ENCODE measurements at places on chromosomes 2 and 18.
A peak's percentile ranks its signal among the peaks of the same experiment; 100 is the strongest.

DNA sequence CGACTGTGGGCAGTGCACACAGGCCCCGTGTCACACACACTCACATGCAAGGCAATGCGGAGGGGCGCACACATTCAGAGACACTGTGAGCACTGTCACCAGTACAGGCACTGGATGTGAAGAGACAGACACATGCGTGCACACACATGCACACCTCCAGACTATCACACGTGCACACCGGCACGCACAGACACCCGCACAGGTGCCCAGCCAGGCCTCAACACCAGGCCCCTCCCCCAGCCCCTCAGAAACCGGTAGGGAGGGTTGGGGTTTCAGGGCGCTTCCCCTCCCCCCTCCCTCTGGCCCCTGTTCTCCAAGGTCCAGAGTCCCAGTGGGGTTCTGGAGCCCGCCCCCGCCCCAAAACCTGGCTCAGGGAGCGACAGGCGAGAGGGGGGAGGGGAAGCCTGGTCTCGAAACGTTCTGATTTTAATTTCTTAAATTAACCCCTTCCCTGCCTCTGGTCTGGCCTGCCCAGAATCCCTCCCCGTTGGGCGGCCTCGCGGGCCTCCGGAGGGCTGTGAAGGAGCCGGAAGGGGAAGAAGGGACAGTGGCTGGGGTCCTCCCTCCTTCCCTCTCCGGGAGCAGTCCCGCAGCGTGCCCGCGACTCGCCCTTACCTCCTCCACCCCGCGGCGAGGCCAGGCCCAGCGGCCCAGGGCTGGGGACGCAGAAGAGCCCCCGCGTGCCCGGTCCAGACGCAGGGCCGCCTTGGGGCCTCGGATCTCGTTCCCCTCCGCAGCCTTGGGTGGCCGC is 558 bp downstream of the FBXO41 start:
- DNase-seq: no peak

DNA sequence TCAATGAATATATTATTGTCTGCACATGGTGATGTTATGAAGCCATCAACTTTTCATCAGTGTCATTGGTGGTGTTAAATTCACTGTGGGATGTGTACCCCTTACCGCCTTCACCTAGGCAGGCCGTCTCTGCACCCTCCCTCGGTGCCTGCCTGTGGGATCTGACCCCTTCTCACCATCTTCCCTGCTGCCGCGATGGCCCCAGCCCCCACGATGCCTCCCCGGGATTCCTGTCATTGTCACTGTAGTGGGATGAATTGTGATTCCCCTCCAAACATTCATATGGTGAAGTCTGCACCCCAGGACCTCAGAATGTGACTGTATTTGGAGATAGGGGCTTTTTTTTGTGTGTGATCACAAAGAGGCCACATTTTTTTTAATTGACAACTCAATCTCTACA is 198.3 kb upstream of the HS6ST1 start:
- no peak for DNase-seq

DNA sequence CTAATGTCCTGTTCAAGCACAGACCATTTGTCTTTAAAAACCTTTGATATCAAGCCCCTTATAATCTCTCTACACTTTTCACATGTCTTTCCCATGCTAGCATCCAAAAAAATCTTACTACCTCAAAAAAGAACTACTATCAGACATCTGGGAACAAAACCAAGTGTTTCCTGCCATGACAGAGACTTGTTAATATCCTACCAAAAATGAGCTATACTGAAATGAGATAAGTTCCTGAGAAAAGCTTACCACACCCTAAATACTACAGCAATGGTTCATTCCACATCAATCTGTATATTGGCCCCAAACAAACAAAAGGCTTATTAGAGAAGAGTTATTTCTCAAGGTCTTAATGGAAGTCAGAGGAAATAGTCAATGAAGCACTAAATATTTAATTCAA is 230.1 kb downstream of the DYM start:
- DNase-seq: no peak

GRCh38 chr2:209584472-209584871 is 160.6 kb downstream of the MAP2 start:
- no peak for DNase-seq

DNA sequence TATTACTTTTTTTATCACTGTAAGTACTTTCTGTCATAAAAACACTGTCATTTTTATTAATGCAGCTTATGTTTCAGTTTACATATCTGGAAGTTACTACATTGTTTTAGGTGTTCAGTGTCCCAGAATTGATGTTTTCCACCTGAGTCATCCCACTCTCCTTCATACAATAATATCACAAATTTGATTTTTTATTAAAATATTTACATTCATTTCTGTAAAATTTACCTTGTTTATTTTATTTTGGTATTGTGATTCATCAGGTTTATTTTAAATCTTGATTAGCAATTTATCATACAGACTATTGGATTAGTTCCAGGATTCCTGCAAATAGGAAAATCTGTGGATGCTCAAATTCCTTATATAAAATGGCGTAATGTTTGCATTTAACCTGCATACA is 1662.9 kb downstream of the SUCLG1 start:
- no peak for DNase-seq

GRCh38 chr2:239113171-239113570 is 265.3 kb downstream of the TWIST2 start:
- DNase-seq: no peak

DNA sequence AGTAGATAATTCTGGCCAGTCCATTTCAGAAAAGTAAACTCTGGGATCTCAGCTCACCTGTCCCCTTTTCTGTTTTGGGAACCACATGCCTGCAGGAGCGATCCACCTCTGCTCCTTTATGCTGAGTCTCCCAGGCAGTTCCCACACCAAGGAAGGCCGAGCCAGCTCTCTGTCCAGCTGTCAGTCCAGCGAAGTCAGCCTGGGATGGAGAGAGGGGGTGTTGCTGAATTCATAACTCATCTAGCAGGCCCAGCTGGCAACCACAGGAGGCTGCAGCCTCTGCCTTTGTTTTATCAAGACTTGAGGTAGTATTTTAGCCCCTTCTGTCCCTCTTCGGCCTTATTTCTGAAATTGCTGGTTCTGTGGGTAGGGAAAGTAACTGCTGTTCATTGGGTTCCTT is 209.9 kb downstream of the ARL4C start:
- no peak for DNase-seq

DNA sequence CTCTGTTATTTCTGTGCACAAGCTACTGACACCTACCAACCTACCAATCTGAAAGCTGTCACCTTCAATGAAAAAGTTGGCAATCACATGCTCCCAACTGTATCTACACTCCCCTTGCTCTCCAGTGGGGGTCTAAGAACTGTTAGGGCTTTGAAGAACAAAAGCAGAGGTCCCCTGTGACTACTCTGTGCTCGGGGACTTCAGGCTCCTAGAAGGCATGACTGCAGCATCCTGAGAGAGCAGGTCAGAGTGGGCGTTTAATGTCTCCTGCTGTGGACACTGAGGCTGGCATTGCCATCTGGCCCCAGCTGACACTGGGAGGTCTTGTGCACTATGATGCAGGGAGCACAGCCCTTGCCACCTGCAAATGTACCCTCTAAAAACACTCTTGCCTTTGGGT is 93.3 kb downstream of the ACTR2 start:
- DNase-seq: no peak

- DNase-seq: no peak
These were observed 26.8 kb downstream of the AAK1 start for GRCh38 chr2:69616755-69617154.

GRCh38 chr2:2271469-2271941 is 59.6 kb downstream of the MYT1L start:
- no peak for DNase-seq

GRCh38 chr2:49924044-49924817 is 769.9 kb upstream of the FSHR start:
- DNase-seq: no peak

- DNase-seq: no peak
These were observed 134.3 kb upstream of the AQP4 start for GRCh38 chr18:26999797-27000196.

DNA sequence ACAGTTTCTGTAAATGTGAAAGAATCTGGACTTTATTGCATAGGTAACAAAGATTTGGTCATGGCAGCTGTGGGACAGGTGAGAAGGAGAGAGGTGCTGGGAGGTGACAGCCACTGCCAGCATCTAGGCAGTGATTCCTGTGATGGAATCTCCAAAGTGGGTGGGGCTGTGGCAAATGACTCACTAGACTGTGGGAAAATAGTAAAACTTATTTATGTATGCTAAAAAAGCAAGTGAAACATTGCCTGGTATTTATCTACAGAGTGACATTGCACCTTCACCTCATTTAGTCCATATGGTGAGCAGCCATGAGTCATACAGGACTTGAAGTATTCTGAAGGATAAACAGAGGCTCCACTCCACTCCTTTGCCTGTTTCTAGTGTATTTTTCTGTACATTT is 145.3 kb upstream of the MEX3C start:
- DNase-seq: no peak

- no peak for DNase-seq
These were observed 66.1 kb downstream of the PTPRM start for GRCh38 chr18:7633171-7633570.

GRCh38 chr2:228465408-228465807 is 283.9 kb upstream of the SPHKAP start:
- DNase-seq: no peak

GRCh38 chr2:175036582-175037018 is 31.4 kb upstream of the CHN1 start:
- no peak for DNase-seq

- no peak for DNase-seq
These were observed 183.5 kb downstream of the SEPTIN10 start for GRCh38 chr2:109430329-109430636.

- peak; percentile 14 for DNase-seq
These were observed 68.0 kb downstream of the RNF152 start for GRCh38 chr18:61824733-61825363.

- no peak for DNase-seq
These were observed 228.1 kb downstream of the RBM43 start for GRCh38 chr2:151033271-151034248.

GRCh38 chr2:239081622-239082021 is 233.7 kb downstream of the TWIST2 start:
- no peak for DNase-seq

DNA sequence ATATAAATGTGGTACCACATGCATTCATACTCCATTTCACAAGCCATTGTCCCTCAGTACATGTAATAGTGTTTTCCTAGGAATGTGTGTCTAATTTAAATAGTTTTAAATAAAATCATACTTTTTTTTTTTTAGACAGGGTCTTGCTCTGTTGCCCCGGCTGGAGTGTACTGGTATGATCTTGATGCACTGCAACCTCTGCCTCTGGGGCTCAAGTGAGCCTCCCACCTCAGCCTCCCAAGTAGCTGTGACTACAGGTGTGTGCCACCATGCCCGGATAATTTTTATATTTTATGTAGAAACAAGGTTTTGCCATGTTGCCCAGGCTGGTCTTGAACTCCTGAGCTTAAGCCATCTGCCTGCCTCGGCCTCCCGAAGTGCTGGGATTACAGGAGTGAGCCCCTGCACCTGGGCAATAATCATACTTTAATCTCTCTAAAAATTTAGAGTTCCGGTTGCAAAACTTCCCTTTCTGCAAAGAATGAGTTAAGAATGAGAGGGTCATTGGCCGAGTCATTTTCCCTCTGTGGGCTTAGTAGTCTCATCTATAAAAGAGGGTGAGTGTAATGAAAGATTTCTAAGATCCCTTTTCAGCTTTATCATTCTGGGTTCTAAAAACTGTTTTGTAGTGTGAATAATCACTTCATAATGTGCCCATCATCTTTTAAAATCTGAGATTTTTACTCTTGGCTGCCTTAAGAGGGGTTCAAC is 116.0 kb upstream of the PELI1 start:
- DNase-seq: no peak

- no peak for DNase-seq
These were observed 97.2 kb downstream of the PTGR3 start for GRCh38 chr18:75111760-75112159.

GRCh38 chr18:41818381-41819355 is 136.4 kb upstream of the PIK3C3 start:
- no peak for DNase-seq

GRCh38 chr2:20015482-20016083 is 3.1 kb upstream of the MATN3 start:
- peak; percentile 51 for DNase-seq

- DNase-seq: peak; percentile 14
These were observed 62.8 kb upstream of the NEUROD1 start for GRCh38 chr2:181742922-181743722.

- DNase-seq: no peak
These were observed 414.9 kb upstream of the FSHR start for GRCh38 chr2:49569176-49569575.

DNA sequence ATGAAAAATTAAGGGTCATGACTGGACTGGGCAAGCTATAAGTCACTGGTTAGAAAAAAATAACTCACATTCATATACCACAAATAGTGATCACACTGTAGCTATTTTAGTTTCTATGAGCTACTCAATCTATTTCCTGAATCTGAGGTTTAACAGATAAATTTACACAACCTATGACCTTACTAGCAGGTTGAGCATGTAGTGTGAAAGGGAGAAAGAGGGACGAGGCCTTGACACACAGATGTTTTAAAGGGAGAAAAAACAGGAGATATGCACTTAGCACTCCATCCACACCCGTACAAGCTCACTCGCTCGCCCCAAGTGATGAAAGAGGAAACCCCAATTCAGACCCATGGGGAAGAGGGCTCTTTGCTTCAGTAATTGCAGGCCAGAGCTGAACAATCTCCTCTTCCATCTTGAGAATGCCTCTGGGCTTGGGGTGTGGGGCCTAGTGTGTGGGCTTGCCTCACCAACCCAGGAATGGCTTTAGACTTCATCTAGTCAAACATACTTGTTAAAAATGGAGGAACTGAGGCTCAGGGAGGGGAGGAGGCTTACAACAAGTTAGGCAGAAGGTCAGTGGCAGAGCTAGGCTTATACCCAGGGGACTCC is 10.7 kb downstream of the CYRIA start:
- no peak for DNase-seq

DNA sequence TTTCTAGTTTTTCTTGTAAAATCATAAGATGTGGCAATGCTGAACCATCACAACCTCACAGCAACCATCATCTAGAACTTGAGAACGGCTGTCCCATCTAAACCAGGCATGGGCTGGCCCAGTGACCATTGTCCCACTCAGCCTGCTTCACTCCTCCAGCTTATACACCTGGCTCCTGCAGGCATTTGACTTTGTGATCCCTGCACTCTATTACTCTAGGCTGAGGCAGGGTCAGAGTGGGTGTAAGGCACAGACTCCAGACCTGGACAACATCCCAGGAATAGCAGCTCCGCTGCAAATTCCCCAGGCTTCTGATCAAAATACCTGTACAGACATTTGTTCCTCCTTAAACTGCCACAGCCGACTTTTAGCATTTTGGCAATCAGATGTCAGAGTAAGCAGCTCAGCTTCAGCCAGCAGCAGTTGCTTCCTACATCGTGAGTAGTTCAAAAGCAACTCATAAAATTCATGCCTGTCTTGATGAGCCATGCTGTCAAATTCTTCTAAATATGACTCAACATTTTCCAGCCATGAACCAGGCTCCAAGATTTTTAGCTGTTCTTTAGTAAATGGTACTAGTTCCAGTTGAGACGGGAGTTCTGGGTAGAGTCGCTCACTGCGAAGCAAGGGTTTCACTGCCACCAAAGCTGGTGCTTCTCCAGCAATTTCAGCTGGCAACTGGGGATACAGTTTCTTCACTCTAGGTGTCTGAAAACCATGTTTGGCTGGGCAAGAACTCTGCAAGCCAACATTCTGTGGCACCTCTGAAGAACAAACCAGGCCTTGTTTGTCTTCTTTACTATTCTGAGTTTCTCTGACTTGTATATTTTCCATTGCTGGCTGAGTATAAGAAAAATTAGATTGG is 12.8 kb downstream of the EPG5 start:
- peak; percentile 79 for DNase-seq

- DNase-seq: no peak
These were observed 825.8 kb downstream of the DCC start for GRCh38 chr18:53165770-53166169.

GRCh38 chr2:161992531-161992930 is 81.5 kb downstream of the DPP4 start:
- no peak for DNase-seq
